Epithelial cell of proximal tubule (primary cell): ENCODE measurements at places on chromosomes 7 and 10.

DNA sequence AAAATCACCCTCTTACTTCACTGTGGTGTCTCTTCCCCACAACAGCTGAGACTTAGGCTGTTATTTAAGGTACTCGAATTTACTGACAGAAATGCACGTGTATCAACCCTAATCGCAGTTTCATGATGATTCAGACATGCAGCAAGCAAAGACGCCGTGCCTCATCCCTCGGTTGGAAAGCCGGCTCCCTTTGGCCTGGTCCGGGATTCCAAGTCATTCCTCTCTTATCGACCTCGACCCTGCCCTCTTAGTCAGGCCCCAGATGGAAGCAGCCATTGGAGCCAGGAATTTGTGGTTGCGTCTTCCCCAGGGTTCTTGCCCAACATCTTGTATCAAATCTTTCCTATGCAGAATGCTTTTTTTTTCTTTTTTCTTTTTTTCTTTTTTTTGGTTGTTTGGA is 229.5 kb downstream of the GATA3 start:
- DNase-seq, result no peak

DNA sequence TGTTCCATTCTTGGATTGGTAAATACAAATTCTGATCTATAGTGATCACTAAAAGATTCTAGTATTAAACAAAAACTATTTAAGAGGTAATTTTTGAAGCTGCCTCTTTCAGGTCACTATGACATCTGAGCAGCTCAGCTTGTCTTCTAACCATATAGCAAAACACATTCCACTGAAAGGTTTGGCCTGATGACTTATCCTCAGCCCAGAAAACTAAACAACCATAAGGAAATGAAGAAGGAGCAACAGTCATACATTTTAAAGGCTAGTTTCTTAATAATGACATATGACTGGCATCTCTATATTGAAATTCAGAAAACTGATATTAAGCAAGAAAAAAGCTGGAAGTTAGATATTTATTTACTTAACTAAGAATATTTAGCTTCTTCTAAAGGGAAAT is 24.6 kb downstream of the NT5C2 start:
- no peak for DNase-seq

- DNase-seq, result no peak
Measured at GRCh38 chr10:118729641-118730258, 25.0 kb downstream of the CACUL1 start.

DNA sequence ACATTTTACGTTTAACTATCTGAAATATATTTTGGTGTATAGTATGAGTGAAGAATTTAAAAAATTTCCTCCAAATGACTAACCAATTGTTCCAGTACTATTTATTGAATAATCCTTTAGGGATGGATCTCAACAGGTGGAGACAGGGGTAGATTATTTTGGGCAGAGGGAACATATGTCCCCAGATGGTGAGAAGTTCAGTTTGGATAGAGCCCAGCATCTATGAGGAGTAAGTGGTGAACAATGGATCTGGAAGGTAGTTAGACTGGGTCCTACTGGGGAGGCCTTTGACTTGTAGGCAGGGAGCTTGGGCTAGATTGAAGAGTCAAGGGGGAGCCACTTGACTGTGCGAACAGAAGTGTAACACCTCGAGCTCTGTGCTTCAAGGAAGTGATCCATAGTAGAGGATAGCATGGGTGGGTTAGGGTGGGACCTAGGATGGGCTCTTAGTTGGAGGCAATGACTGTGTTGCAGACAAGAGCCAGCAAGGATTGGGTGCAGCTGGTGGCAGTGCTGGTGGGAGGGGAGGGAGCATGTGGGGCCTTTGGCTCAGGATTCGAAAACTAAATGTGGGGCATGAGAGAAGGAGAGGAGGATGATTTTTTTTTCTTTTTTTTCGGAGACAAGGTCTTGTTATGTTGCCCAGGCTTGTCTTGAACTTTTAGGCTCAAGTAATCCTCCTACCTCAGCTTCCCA is 3.9 kb upstream of the PURB start:
- DNase-seq, result no peak

- DNase-seq, result no peak
Measured at GRCh38 chr7:83873459-83873858, 224.5 kb upstream of the SEMA3E start.

GRCh38 chr7:82468435-82468834 is 24.9 kb upstream of the CACNA2D1 start:
- DNase-seq, result no peak

- no peak for DNase-seq
Measured at GRCh38 chr7:90669492-90669891, 73.4 kb downstream of the CDK14 start.

DNA sequence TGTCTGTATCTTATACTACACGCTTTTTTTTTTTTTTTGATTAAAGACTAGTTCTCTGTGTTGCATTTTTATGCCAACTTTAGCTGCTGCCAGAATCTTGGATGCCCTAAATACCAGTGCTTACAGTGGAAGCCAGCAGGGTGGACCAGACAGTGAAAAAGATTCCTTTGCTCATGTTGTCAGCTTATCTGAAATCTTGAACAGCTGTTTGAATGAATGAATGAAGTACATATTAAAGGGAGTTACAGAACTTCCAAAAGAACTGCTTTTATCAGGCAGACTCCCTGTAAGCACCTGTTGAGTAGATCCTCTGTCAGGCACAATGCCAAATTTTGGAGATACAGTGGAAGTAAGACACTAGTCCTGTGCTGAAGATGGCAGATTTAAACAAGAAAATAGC is 184.9 kb downstream of the PPP1R9A start:
- DNase-seq, result no peak

- DNase-seq, result no peak
Measured at GRCh38 chr10:104368381-104368780, 14.7 kb downstream of the CFAP58 start.

- DNase-seq, result no peak
Measured at GRCh38 chr7:101134399-101134980, 7.6 kb downstream of the SERPINE1 start.

GRCh38 chr7:28988091-28988490 is 30.0 kb upstream of the TRIL start:
- DNase-seq, result no peak

DNA sequence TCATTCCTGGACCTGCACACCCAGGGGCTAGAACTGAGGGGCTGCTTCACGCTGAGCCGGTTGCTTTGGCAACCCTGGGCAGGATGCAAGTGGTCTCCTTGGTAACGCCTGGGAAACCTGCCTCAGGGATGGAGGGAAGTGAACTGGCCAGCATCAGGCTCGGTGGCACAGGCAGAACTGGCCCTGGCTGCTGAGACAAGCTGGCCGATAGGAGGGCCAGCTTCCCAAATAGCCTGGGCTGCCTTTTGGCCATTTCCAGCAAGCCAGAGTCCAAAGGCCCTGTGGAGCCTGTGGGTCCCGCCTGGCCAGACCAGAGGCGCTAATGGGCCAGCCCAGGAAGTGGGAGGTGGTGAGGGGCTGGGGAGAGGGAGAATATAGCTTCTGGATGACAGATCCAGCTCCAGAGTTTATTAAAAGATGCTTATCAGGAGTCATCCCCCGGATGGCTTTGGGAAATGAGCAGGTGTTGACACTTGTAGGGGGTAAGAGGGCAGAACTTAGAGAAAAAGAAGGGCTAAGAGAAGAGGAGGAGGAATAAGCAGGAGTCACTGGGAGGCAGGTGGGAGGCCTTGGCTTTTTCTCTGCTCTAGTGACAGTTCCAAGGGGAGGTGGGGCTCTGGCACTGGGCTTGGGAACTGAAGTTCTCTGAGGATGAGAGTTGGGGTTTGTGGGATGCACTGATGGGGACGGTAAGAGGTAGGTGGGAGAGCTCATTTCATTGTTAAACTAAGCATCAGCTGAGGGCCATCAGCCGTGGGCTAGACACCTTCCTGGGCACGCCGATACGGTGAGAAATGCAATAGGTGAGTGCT is 9.6 kb downstream of the NEURL1 start:
- DNase-seq, result no peak

DNA sequence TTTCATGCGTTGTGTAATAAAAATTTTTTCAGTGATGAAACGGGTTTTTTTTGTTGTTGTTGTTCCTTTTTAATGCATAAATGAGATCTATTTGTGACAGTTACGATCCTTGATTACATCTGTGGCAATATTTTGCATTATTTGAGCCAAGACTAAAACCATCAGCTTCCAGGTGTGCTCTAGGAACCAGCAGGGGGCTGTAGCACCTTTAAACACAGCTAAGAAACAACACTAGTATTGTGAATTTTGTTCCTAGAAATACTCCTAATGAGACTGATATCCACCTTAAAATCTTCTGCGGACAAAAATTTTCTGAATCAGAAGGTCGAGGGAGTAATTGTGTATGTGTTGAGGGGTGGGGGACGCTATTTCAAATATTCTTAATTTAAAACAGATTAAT is 52.6 kb downstream of the FGFBP3 start:
- no peak for DNase-seq

DNA sequence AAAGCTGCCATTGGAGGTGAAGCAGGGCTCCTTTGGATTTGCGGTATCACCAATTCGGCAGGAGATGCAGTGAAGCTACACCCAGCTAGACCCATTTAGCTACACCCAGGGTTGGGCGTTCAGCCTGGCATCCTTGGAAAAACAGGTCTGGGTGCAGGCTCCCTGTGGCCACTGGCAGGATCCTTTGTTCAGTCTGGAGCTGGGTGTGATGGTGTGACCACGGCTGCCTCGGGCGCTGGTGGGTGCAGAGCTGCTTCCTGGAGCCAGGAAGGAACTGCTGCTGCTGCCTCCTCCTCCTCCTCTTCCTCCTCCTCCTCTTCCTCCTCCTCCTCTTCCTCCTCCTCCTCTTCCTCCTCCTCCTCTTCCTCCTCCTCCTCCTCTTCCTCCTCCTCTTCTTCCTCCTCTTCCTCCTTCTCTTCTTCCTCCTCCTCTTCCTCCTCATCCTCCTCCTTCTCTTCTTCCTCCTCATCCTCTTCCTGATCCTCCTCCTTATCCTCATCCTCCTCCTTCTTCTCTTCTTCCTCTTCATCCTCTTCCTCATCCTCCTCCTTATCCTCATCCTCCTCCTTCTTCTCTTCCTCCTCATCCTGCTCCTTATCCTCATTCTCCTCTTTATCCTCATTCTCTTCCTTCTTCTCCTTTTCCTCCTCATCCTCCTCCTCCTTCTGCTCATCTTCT is 84.0 kb downstream of the GRK5 start:
- no peak for DNase-seq

DNA sequence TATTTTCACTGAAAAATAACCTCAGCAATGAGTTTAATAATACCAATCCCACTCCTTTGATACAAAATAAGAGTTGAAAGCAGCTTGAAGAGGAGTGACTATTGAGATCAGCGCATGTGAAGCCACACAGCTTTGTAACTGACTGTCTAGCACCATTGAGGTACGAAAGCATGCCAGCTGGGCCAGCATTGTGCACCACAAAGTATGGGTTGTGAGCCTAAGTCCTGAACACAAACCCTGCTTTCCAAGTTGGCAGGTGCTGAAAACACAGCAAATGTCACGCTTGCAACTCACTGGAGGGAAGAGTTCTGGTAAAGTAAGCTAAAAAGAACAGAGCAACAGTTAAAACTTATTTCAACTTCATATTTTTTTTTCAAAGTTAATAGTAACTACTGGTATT is 4.0 kb upstream of the FAM53B start:
- no peak for DNase-seq

DNA sequence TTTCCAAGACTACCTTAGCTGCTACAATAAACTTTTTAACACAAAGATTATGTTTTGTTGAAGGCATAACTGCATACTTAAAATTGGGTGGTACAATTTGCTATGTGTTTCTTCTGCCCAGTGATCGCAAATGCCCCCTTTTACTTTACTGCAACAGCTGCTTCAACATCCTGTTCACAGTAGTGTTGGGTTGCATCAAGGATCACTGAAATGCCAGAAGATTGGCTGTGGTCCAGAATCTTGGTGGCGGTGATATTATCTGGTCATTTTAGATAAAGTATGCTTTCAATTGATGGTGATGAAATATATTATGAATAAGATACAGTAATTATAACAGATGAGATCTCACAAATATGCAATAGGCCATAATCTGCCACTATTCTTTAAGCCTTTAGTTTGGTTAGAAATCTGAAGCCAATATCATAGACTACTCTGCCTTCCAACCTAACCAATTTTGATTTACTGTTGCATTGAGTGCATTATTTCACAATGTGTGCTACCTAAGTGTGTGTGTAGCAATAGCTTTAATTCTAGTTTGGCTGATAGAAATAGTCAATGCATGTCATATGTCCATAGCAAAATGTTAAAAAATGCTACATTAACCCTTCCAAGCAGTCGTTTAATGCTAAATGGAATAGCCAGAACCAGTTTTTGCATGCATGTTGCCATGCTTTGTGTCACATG is 29.8 kb upstream of the ING3 start:
- DNase-seq, result no peak

GRCh38 chr7:28984631-28985030 is 26.5 kb upstream of the TRIL start:
- no peak for DNase-seq

DNA sequence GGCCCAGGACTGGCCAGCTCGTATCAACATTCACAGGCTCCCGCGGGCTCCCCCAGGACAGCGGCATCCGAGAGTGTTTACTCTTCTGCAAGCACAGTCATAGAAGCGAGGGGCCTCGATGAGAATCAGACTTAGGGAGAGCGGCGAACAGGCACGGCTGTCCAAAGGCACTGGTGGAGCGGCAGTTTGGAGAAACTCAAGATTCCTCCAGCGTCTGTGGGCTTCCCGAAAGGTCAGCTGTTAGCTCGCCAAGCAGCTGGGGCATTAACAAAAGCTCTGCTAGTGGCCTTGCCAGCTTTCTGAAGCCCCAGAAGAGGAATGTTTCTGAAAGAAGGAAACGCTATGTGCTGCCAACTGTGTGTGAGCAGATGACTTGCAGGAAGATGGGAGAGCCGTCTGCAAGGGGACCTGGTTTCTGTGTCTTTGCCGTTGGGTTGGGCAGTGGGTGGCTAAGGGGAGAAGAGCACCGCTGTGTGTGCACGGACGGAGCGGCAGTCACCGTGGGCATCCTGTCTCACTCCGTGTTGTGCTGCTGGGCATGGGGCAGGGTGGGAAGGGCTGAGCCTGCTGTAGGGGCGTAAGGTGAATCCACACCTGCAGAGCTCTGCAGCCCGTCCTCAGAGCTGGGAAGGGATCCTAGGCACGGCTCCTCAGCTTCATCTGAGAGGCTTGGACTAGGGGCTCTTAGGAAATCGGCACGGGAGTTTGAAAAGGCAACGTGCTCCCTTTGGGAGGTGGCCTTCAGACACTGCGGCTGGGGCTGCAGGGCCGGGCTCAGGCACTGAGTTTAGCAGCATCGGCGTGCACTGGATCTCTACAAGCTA is 42.1 kb downstream of the AMZ1 start:
- no peak for DNase-seq

- no peak for DNase-seq
Measured at GRCh38 chr10:116398224-116398623, 29.4 kb upstream of the PNLIPRP3 start.

GRCh38 chr7:2299131-2299829 is 15.0 kb downstream of the SNX8 start:
- no peak for DNase-seq

GRCh38 chr7:43199371-43200160 is 87.1 kb downstream of the HECW1 start:
- no peak for DNase-seq
